ENCODE measurements at places on chromosomes 5 and 9. TPM values are rescaled to one million over a fixed set of nuclear protein-coding genes. Genes with fewer than 3 reads are reported as not detected.

- DNase-seq, result no peak
Observed at GRCh38 chr5:15946026-15946425, 233.6 kb downstream of the MARCHF11 start.

DNA sequence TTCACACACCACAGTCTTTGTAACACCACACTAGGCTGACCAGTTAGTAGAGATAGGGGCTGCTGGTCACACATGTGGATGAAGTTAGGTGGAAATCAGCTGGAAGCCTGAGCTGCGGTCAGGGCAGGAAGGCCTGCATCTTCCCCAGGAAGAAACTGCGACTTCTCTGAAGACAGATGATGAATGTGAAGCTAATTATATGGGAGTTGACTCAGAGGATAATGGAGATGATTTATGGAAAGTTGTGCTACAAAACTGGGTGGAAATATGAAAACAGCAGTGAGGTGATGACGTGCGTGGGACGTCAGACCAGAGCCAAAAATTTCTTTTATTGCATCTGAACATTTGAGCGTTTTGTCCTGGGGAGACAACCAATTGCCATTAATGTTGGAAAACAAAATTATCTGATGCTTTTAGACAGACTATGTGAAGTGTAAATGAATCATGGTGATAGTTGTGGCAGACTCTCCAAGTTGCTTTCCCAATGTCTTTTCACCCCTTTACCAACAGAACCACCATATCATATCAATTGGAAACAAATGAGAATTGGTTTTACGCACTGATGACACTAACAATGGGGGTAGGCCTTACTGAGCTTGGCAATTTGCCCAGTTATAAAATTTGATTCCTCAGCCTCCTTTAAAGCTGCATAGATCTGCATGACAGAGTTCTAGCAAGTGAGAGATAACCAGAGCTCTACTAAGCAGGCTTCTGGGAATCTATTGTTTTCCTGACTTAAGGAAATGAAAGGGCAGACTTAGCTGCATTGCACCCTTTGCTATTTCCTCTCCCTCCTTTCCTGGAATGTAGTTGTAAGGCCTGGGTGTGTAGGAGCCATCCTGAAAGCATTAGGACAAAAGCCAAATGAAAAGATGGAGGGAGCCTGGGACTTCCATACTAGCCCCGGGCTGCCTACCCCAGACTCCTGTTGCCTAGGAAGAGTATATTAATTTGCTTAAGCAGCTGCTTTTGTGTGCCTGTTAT lies 84.0 kb downstream of the RAB3C start:
- no peak for DNase-seq

- DNase-seq, result no peak
Observed at GRCh38 chr9:105054491-105054890, 126.5 kb upstream of the ABCA1 start.

DNA sequence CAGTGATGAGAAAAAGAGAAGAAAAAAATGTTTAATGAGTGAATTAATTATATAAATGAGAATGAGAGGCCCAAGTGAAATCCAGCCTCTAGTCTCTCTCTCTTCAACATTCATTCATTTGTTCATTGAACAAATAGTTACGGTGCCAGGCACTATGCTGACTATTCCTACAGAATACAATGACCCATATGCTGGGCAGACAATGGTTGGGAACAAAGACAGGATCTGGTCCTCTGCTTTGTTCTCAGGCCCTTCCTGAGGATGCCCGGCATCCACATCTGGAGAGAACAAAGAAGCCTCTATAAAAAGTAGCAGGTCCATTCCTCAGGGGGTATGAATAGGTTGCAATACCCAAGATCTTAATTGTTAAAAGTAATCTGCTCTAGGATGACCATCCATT lies 6.9 kb downstream of the ADAM19 start:
- DNase-seq, result no peak

- no peak for DNase-seq
Observed at GRCh38 chr9:114031948-114032840, 45.9 kb downstream of the AMBP start.

- DNase-seq, result peak; percentile 70
Observed at GRCh38 chr9:100472788-100473275, at the start of gene TMEFF1. Gene TMEFF1 (plus strand): TSS chr9:100473149. CDS start chr9:100473545, 396 bp downstream.

DNA sequence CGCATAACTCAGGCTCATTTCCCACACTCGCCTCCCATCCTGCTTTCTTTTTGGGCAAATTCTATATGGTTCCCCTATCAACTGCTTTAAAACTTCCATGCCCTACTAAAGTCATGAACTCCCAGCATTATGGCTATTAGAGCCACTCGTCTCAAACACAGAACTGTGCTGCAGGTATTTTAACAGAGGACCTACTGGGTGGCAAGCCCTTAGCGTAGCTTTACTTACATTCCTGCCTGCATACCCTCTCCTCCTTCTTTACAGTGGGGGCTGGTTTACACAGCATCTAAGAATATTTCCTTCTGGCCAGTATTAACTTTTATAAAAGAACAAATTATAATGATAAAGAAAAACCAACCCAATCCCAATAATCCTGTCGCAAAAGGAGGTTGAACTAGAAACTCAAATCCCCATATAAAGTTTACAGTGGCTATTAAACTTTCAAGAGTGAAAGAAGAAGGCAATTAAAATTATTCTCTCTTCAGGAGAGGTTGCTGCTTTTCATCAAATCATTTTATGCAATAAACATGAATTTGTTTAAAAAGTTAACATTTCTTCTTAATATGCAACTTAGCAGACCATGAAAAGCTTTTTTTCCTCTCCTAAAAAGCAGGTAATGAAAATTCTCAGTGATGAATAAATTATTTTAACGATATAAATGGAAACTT lies 100.6 kb downstream of the ELAVL2 start:
- DNase-seq, result no peak

- peak; percentile 27 for DNase-seq
Observed at GRCh38 chr5:125198270-125198974, 452.0 kb upstream of the ZNF608 start.

DNA sequence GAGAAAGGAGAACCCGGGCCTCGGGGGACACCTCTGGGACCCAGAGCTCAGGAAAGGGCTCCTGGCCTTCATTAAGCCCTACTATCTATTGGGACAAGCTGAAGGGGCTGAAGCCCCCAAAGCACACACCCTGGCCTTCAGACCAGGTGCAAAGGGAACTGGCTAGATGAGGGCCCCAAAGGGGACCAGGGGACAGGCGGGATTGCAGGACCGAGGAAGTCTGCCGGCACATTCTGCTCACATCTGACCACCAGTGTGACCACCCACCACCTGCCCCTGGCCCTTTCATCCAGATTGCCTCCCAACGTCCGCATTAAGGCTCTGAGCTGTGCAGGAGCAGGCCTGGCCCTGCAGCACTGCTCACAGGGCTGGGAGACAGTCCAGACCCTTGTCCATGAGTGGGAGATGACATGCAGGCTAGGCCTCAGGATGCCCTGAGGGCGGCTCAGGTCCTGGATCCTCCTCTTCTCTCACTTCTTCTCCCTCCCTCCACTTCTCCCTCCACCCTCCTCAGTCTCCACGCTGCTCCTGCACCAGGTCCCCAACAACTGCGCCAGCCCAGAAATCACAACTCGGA lies 19.2 kb downstream of the PSD2 start:
- DNase-seq, result no peak

DNA sequence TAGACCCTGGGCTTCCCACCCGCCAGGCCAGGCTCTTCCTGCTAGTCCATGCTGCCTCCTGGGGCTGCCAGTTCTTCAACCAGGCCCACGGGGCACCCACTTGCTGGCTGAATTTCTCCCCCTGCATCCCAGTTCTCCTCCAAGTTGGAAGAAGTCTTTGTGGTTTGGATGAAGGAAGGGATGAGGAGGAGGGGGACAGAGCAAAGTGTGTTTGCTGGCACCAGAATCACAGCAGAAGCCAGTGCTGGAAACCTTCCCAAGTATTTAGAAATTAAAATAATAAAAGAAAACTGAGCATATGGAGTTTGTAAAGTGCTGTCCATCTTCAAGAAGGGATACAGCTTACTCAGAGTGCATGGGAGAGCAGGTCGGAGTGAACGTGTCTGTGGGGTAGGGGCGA lies 19.4 kb upstream of the UNC5A start:
- no peak for DNase-seq

DNA sequence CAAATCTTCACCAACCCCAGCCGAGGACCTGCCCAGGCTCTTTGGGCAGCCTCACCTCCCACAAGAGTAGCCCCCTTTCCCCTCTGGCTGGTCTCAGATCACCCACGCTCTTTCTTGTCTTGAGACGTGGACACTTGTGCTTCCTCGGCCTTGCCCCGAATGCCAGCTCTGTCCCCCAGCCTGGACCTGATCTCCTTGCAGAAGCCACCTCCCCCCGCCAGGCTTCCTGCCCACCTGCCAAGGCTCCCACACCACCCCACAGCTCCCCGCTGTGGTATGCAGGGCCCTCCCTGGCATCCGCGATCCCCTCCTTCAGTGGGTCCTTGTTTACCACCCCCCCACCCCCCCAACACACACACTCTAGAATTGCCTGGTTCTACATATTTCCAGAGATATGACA lies 133.7 kb downstream of the ROR2 start:
- no peak for DNase-seq

FYB1 gene
- not detected for total RNA-seq

FIBCD1 gene
- total RNA-seq, result 0.23 TPM

TRPM3 gene
- 1.4 TPM for total RNA-seq

SRA1 gene
- 36.3 TPM for total RNA-seq

SCGB3A1 gene
- not detected for total RNA-seq

EDIL3 gene
- total RNA-seq, result 1.2 TPM

RABGAP1 gene
- total RNA-seq, result 54.9 TPM

FCN2 gene
- not detected for total RNA-seq

DRD1 gene
- not detected for total RNA-seq

Data from neural crest cell (in vitro differentiated cells).